Heart left ventricle (tissue), 16 donors: ENCODE measurements at places on chromosomes 16 and 17.

GRCh38 chr16:17348042-17348783 lies 122.5 kb downstream of the XYLT1 start:
- DNase-seq, result no peak

GRCh38 chr16:77555126-77555525 lies 120.3 kb upstream of the ADAMTS18 start:
- DNase-seq, result no peak

GRCh38 chr16:79372503-79373184 lies 227.9 kb downstream of the MAF start:
- no peak for DNase-seq

DNA sequence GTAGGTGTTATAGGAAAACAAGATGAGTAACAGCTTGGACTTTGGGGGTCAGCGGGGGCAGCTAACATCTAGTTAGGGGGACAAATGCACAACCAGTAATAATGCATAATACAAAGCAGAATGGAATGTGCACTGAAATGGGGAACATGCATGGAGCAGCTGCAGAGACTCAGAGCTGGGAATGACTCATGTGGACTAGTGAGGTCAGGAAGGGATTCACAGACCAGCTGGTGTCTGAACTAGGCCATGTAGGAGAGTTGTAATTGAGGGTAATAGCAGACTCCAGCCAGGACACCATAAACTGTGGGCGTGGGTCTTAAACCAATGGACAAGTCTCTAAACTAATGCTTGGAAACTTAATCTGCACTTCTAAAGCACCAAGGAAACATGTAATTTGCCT lies 176.8 kb upstream of the ASIC2 start:
- DNase-seq, result peak; percentile 17

- DNase-seq, result no peak
Observed at GRCh38 chr17:63681530-63681929, 18.4 kb downstream of the LIMD2 start.

DNA sequence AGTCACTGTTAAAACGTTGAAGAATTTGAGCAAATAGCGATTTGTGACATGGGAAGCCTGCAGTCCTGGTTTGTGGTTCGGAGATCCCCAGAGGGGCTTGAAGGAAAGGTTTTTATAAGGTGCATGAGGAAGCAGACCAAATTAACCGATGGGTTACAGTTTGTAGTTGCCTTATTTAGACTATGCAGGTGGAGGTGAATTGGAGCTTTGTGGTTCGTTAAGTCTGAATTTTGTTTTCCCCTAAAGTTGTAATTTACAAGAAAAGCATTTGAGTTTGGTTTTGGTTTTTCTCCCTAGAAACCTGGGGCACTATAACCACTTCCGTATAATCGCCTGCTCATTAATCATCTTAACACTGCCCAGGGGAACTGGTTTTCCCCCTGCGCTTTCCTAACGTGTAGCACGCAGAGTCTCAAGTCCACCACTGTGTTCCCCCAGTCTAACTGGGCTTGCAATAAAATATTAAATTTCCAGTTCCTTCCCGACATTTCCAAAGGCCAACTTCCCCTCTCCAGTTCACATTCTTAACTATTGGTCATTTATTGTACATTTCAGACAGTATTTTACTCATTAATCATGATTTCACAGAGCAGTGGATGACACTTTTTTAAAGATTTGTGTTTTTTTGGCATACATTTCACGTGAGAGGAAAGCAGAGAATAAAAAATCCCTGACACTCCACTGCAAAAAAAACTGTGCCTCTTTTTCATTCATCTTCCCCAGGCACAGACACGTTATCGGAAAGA lies 932 bp downstream of the ZNF267 start:
- no peak for DNase-seq

GRCh38 chr16:69316595-69317034 lies 5.5 kb downstream of the VPS4A start:
- DNase-seq, result no peak

- DNase-seq, result no peak
Observed at GRCh38 chr17:41692722-41693521, 4.2 kb downstream of the EIF1 start.

DNA sequence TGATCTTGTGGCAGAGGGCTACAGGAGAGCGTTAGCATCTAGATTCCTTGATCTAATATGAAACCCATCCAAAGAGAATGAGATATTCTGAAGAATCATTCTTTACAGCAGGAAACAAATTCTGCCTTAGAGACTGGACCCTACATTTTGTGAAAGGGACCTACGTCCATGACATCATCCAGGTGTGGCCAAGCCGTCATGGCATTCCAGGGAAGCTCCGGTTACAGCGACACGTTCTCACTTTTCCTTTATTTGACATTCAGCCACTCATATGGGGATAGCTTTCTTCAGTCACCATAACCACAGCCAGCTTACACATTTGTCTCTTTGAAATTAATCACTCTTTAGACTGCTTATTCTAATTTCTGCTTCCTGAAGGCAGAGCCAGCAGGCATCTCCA lies 408.1 kb downstream of the XYLT1 start:
- no peak for DNase-seq

GRCh38 chr17:64441772-64442540 lies 7.0 kb upstream of the MILR1 start:
- DNase-seq, result no peak

DNA sequence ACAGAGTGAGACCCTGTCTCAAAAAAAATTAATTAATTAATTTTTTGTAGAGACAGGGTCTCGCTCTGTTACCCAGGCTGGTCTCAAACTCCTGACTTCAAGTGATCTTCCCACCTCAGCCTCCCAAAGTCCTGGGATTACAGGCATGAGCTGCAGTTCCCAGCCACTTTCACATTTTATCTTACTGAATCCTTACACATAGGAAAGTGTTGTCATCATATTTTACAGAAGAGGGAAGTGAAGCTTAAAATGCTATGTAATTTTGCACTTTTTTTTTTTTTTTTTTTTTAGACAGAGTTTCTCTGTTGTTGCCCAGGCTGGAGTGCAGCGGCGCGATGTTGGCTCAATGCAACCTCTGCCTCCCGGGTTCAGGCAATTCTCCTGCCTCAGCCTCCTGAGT lies 21.1 kb upstream of the ZNF629 start:
- no peak for DNase-seq

GRCh38 chr17:58741121-58741625 lies 14.5 kb upstream of the PPM1E start:
- DNase-seq, result no peak

DNA sequence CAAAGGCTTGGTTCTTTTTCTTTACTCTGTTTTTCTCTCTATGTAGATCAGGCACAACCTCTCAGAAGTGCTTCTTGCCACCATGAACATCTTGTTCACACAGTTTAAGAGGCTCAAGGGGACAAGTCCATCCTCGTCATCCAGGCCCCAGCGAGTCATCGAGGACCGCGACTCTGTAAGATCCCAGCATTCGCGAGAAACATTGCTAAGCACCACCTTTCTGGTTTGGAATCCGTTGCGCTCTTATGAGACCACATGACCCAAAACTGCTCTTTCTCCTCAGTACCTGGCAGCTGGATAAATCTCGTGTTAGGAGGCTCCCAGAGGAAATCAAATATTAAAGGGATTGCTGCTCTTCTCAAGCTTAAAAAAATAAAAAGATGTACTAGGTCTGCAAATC lies 23.3 kb upstream of the SLC12A3 start:
- no peak for DNase-seq

DNA sequence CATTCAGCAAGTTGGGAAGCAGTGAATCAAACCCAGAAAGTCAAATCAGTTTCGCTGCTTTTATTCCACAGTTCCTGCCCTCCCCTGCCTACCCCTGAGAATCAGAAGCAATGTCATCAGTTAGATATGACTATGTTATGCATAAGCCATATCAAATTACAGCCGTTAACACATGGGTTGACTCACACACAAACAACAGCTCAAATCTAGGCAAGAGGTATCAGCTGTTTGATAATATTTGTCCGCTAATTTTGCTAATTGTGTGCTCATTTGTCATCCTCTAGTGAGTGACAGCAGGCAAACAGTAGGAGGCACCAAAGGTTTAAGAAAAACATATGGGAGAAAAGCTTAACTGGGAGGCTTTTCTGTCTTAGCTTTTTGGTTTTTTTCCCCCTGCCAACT lies 327.4 kb upstream of the CCL2 start:
- DNase-seq, result no peak

DNA sequence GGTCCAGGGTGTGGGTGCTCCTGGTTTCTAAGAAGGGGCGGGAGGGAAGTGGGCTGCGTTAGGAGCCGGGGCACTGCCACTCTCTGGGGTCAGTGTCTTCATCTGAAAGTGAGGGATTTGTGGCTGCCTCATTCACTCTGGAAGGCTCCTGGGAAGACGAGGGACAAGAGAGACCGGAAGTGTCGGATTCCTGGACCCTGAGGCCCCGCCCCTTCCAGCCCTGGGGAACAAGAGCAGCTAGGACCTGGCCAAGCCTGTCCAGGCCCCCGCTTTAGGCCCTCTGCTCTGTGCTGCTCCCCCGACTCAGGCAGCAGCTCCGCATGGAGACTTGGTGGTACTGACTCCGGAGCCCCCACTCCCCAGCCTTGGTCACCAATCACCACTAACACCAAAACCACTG lies 6.5 kb downstream of the LGALS3BP start:
- no peak for DNase-seq
